ENCODE measurements at places on chromosomes 7 and 10. TPM values are rescaled to one million over a fixed set of nuclear protein-coding genes. Genes with fewer than 3 reads are reported as not detected.

- DNase-seq, result no peak
Measured at GRCh38 chr7:7908622-7909145, 59.9 kb upstream of the GLCCI1 start.

DNA sequence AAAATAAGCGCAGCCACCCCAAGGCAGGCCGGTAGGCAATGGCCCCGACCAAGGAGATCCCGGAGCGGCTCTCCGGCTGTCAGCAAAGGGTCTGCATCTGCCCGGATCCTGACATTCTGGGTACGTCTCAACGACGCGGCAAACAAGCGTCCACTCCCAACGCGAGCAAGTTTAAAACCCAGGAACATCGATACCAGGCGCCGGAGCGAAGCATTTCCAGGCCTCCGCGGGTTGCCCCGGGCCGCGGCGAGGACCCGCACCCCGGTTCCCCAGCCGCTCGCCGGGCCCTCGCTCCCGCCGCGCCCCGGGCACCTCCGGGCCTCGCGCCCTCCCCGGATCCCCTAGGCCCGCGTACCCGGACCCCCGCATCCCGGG is 453 bp downstream of the URGCP start:
- DNase-seq, result peak; percentile 19

The EPO gene
- 0.22 TPM for total RNA-seq

The KLF6 gene
- 109 TPM for total RNA-seq

GRCh38 chr10:70528741-70529362 is 50.3 kb downstream of the PALD1 start:
- no peak for DNase-seq

DNA sequence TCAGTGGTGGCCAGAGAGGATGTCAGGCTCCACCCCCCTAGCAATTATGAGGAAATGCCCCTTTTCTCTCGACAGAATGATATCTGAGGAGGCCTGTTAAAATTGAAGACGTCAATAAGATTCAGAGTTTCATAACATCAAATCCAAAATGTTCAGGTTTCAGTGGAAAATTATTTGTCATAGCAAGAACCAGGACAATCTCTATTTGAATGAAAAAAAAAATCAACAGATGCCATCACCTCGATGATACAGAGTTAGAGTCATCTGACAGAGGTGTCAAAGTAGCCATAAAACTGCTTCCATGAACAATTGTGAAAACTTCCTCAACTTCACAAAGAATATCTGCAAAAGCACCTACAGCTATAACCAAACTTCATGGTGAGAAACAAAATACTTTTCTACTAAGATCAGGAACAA is 7.7 kb downstream of the TMEM273 start:
- no peak for DNase-seq

GRCh38 chr7:20304366-20304765 is 26.3 kb upstream of the ITGB8 start:
- no peak for DNase-seq

- no peak for DNase-seq
Measured at GRCh38 chr7:116770941-116771340, 91.4 kb upstream of the CAPZA2 start.

GRCh38 chr7:110541962-110542361 is 549.0 kb upstream of the LRRN3 start:
- DNase-seq, result no peak

DNA sequence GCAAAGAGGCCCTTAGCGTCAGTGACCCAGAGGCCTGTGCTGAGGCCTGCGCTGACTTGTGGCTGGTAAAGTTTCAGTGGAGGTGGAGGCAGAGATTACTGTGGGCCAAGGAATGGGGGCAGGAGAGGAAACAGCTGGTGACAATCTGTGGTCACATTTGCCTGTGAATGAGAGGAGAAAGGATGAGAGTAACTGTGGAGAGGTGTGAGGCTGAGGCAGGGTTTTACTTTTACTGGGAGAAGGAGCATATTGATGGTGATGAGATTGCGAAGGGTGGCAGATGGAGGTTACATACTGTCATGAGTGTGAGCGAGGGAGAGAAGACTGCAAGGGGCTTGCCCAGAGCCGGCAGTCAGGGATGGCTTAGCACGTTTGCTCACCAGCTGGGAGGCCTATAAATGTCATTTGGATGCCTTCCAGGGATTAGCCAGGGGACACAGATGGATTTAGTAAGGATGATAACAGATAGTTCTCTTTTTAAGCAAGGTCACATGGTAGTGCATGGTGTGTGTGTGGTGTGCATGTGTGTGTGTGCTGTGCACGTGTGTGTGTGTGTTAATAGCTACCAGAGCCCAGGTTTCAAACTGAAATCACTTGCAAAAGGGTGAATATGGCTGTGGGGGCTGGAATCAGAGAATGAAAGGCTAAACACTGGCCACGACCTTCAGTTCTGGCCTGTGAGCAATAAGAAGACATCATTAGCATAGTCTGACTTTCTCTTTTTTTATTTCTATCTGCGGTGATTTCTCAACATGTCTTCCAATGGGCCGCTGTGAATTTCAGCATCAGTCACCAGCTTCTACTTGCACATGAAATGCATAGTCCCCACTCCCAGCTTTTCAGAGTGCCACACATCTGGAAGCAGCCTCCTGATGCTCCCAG is 291.5 kb upstream of the ZNF32 start:
- no peak for DNase-seq

The ASZ1 gene
- not detected for total RNA-seq

The TET1 gene
- 36.2 TPM for total RNA-seq

GRCh38 chr7:87140271-87140748 is 11.9 kb upstream of the DMTF1 start:
- DNase-seq, result no peak

- DNase-seq, result no peak
Measured at GRCh38 chr7:104240401-104240800, 32.6 kb upstream of the ORC5 start.

The CRPPA gene
- total RNA-seq, result 3.8 TPM

DNA sequence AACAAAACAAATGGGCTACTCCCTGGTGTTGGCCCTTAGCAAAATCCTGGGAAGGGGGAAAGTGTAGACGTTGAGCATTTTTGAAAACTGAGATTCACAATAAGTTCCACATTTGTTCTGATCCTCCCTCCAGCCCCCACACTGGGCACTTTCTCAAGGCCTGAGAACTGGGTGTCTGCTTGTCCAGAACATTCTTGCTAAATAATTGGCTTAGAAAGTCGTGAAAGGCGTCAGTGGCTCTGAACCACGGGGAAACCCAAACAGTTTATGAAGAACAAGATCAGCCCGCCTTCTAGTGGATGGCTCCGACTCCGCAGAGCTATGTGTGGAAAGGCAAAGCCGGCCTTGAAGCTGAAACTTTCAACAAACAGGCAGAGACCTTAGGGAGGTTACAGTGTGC is 370.1 kb downstream of the PRPF18 start:
- no peak for DNase-seq

The LAMB4 gene
- 0.12 TPM for total RNA-seq

The C10orf67 gene
- total RNA-seq, result 0.38 TPM

DNA sequence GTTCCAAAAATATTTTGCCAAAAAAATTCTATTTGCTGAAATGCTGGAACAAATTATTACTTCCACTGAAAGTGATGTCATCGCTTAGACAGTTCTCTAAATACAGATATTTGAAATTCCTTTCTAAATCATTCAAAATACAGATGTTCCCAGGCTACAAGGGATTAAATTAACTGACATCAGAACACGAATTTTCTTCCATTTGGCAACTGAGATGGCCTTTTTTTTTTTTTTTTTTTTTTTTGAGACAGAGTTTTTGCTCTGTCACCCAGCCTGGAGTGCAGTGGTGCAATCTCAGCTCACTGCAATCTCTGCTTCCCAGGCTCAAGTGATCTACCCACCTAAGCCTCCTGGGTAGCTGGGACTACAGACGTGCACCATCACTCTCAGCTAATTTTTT is 57.0 kb downstream of the P4HA1 start:
- DNase-seq, result no peak

The C10orf88 gene
- total RNA-seq, result 14.7 TPM

DNA sequence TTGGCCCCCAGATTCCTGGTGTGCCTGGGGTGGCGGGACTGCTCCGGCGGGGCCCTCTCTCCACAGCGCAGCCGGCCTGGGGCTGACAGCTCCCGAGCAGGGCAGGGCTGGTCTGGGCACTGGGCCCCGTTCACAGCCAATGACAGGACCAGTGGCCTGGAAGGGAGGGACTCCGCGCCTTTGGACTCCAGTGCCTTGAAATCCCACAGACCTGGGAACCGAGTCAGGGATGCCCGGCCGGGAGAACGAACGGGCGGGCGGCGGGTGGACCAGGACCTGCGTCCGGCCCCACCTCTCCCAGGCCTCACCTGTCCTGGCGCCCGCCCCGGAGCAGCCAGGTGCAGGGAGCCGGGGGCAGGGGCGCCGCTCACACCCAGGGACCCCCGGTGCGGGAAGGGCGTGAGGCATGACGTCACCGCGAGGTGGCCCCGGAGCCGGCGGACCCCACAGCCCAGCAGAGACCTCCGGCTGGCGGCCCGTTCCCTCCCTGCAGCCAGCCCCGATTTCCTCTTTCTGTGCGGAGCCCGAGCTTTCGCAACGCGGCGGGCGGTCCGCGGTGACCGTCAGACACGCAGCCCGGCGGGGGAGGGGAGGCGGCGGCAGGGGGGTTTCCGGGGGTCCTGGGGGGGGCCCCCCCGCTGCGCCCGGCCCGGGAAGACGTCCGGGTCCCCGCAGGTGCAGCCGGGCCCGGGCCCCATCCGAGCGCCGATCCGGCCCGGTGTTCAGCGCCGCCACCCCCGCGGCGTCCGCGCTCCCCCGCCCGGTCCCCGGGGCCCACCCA is 743 bp downstream of the ADAP1 start:
- DNase-seq, result no peak

GRCh38 chr10:124049484-124049883 is 43.9 kb downstream of the CHST15 start:
- DNase-seq, result no peak

DNA sequence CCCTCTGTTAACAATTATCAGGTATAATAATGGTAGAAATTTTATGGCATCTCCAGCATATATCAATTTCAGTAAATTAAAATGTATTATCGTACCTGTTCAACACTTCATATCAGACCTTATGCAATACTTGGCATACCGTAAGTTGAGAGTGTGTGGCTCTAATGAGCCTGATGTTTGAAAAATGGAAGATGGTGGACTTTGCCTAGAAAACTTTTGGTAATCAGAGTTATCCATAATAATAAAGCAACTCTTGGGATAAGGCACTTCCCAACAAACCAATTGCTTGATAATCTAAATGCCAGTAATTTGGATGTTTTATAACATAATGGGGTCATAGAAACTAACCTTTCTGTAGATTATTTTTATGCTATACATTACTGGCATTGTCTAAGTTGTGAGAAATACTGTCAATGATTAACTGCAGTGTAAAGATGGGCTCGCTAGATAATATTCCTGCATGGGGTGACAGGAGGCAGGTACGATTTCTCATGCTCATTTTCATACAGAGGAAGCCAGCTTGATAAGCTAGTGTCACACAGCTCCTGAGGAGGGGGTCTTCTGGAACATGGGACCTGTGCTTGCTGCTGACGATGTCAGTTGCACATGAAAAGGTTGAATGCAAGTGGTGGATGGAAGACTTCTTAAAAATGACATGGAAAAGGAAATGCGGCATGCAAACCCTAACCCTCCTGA is 27.8 kb upstream of the DMBT1 start:
- DNase-seq, result no peak

DNA sequence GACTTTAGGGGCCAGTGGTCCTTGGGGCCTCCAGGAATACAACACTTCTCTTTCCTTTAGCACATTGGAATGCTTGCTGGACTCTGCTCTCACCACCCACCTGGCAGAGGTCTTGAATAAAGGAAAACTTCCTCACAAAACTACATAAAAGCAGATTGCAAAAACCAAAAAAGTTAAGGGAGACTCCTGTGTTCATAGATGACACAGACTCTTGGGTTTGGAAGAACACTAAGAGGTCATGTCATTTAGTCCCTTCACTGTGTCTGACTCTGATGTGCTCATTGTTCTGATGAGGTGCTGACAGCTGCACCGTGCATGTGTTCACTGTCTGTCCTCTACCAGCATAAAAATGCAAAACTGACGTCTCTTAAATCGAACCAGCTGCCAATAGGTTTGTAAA is 11.4 kb downstream of the BLNK start:
- DNase-seq, result no peak

The TAS2R5 gene
- 6.4 TPM for total RNA-seq

- no peak for DNase-seq
Measured at GRCh38 chr10:28774051-28774995, 97.0 kb downstream of the BAMBI start.

The LRWD1 gene
- 31.8 TPM for total RNA-seq

GRCh38 chr7:116499168-116500077 is at the start of gene CAV2:
CAV2 (plus strand) TSS chr7:116499738; CDS start chr7:116499782, 44 bp downstream.
- peak; percentile 46 for DNase-seq

- DNase-seq, result no peak
Measured at GRCh38 chr10:50625649-50626132, 1.9 kb upstream of the SGMS1 start.

DNA sequence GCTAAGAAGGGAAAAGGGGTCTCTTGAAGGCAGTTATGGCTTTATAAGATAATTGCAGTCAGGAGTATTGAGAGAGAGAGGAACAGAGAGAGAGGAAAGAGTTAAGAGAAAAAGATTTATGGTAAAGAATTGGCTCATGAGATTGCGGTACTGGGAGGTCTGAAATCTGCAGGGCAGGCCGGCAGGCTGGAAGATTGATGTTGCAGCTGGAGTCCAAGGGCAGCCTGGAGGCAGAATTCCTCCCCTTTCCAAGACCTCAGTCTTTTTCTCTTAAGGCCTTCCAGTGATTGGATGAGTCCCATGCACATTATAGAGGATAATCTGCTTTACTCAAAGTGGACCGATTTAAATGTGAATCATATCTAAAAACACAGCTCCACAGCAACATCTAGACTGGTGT is 68.4 kb downstream of the HACD1 start:
- DNase-seq, result no peak

The NODAL gene
- not detected for total RNA-seq

- no peak for DNase-seq
Measured at GRCh38 chr10:64044098-64044497, 522.9 kb downstream of the REEP3 start.

GRCh38 chr7:44898039-44898438 is 12.7 kb upstream of the PURB start:
- no peak for DNase-seq

DNA sequence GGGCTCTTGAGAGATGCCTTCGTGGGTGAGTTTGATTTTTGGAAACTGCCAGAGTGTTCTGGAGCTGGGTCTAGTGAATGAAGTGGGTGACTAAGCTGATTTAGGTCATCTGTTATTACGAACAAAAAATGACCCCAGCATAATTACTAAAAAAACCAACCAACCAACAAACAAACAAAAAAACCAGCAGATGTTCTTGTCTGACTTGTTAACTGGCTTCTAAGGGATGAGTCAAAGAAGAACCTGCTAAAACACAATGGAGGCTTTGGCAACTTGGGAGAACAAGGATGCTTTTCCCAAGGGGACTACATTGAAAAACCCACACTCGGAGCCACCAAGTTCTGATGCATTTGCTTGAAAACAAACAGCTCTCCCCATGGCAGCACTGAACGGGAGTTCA is 11.5 kb downstream of the TACR2 start:
- DNase-seq, result no peak

GRCh38 chr7:50661345-50662040 is 96.3 kb upstream of the DDC start:
- no peak for DNase-seq

DNA sequence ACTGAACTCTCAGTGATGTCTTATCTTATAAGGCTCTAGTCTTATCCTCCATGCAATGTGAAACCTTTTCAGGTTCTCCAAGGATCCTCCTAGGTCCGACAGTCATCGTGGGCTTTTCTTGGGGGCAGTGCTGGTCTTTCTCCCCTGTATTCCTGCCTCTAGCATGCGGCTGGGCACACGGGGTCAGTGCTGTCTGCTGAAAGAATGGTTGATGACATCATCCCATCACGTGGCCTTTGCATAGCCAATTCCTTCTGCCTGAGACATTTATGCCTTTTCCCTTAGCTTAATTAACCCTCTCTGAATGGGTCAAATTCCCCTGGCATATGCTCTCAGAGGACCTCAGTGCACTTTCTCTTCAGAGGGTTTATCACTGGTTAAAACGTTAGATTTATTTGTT is 27.0 kb upstream of the KCNK18 start:
- DNase-seq, result no peak
